CD4-positive, alpha-beta memory T cell (primary cell): ENCODE measurements at places on chromosomes 5 and 9. TPM values are rescaled to one million over a fixed set of nuclear protein-coding genes. Genes with fewer than 3 reads are reported as not detected.

DNA sequence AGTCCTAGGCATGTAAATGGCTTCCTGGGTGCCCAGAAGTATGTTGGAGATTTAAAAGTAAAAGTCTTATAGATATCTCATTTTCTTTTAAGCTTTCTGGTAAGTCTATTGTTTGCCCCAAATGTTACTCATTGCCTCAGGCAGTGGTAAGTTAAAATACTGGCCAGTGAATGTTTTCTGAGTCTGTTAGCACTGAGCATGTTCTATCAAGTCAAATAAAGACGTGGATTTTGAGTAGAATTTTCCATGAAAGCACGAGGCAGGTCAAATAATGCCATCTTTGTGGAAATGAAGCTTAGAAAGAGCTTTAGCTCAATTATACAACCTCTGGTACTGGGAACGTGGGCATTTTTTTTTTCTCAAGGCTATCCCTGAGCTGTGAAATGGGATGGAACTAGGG is 651.3 kb upstream of the ACO1 start:
- DNase-seq, result no peak

GRCh38 chr9:28758341-28758740 is 1185.1 kb upstream of the C9orf72 start:
- DNase-seq, result no peak

GRCh38 chr5:164431634-164432304 is 926.4 kb downstream of the MAT2B start:
- DNase-seq, result no peak

The HCN1 gene
- not detected for total RNA-seq

DNA sequence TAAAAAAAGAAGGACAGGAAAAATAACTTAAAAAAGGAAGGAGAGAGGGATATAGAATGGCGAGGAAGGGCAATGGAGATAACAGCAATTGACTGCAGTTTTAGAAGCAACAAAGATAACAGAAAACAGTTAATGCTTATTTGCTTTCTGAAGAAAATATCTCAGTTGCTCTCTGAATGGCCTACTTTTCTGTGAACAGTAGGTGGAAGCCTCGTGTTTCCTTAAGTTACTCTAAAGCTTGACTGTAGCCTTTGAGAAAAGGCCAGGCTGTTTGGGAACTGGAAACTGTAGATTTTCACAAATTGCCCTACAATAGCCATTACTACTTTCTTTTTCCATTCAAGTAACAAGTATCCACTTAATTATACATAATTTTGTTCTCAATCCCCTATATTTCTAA is 404.5 kb downstream of the YTHDC2 start:
- DNase-seq, result no peak

DNA sequence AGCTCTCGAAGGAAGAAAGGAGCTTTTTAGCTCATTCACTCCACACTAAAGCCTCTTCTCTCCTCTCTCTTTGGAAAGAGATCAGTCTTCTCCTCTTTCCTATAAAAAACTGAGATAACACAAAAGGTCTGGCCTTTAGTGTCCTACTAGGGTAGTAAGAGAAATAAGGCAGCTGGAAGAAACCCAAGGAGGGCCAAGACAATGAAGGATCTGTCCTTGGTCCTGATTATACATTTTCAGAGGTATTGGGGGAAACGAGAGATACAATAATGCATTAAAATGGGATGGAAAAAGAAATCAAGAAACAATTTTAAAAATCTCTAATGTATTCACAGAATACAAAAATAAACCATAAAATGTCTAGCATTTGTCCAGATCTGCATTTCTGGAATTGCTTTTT is 184.0 kb downstream of the SLF1 start:
- no peak for DNase-seq

The GLRA1 gene
- not detected for total RNA-seq

The SLC6A19 gene
- not detected for total RNA-seq

The PIK3R1 gene
- total RNA-seq, result 151 TPM

GRCh38 chr9:115013998-115014397 is 83.6 kb upstream of the TNFSF8 start:
- peak; percentile 79 for DNase-seq

DNA sequence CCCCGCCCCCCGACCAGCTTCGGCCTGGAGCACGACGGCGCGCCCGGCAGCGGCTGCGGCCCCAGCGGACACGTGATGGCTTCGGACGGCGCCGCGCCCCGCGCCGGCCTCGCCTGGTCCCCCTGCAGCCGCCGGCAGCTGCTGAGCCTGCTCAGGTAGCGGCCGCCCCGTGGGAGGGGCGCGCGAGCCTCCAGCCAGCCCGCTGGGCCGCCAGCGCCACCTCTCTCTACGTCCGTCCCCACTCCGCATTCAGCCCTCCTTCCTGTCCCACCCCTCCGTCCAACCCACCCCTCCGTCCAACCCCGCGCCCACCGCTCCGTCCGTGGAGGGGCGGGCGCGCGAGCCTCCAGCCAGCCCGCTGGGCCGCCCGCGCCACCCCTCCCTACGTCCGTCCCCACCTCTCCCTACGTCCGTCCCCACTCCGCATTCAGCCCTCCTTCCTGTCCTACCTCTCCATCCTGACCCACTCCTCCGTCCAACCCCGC is 6.5 kb downstream of the ADAMTS13 start:
- no peak for DNase-seq

GRCh38 chr5:1401536-1402138 is 43.6 kb downstream of the SLC6A3 start:
- DNase-seq, result no peak

The PTPN3 gene
- not detected for total RNA-seq

The SUSD1 gene
- total RNA-seq, result 3.6 TPM

DNA sequence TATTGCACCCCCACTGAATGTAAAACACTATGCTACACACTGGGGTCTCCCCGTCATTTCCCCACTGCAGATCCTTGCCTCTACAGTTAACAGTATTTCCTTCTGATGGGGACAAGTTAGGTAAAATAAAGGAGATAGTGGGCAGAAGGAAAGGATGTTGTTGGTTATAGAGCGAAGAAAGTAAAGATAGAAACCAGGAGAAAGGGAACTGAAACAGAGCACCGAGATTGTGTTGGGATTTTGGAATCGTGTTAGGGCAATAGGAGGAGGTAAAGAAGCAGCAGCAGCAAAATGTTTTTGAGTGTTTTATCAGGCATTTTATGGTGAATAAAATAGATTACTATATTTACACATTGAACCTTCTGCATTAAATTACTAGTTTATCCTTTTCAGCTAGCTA is 60.0 kb downstream of the PAM start:
- DNase-seq, result no peak

DNA sequence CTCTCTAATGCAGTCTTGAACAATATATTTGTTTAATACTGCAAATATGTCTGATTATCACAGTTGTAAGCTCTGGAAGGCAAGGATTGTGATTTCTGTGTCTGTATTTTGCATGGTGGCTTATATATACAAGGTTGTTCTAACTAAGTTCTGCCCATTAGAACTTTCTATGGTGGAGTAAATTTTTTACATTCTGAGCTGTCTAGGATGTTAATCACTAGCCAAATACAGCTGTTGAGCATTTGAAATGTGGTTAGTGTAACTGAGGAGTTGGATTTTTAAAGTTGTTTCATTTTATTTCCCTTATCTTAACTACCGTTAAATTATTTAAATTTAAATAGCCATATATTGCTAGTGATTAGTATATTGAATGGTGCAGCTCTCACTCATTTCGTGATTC is 64.3 kb upstream of the DMRTA1 start:
- DNase-seq, result no peak

The C5orf52 gene
- total RNA-seq, result not detected

The NFIB gene
- total RNA-seq, result not detected

DNA sequence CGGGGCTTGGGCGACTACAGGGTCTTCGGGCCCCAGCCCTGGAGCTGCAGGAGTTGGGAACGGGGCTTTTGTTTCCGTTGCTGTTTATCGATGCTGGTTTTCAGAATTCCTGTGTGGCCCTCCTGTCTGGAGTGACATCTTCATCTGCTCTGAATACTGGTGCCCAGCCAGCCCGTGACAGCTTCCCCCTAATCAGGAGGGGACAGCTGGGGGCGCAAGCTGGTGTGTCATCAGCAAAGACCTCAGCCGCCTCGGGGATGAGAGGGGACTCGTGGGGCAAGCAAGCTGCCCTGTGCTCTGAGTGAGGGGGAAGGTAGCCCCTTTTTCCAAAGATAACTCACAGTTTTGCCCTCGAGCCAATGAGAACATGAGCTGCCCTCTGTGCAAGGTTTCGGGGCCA is 110.7 kb downstream of the RXRA start:
- DNase-seq, result no peak

The PTGES gene
- total RNA-seq, result not detected

DNA sequence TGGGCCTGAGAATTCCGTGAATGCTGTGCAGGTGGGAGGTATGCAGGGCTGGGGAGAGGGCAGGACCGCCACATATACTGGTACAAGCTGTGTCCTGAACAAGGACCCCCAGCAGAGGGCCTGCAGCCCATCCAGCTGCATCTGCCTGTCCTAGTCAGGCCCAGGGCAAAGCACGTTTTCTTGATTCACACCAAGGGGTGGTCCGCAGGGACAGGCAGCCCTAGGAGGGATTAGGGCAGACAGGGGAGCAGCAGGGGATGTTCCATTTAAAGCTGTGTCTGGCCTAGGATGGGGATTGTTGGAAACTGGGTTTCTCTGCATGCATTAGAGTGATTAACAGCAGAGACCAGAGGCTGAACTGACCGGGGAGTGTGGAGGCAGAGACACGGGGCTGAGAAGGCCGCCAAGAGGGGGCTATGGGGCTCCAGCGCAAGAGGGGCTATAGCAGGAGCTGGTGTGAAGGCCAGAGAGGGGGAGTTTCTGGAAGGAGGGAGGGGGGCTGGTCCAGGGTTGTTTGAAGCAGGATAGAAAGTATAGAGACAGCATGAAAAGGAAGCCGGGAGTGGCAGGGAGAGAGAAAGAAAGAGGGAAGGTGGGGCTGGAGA is 2.7 kb downstream of the GRM6 start:
- no peak for DNase-seq

The RAB3C gene
- not detected for total RNA-seq

The OTP gene
- not detected for total RNA-seq

DNA sequence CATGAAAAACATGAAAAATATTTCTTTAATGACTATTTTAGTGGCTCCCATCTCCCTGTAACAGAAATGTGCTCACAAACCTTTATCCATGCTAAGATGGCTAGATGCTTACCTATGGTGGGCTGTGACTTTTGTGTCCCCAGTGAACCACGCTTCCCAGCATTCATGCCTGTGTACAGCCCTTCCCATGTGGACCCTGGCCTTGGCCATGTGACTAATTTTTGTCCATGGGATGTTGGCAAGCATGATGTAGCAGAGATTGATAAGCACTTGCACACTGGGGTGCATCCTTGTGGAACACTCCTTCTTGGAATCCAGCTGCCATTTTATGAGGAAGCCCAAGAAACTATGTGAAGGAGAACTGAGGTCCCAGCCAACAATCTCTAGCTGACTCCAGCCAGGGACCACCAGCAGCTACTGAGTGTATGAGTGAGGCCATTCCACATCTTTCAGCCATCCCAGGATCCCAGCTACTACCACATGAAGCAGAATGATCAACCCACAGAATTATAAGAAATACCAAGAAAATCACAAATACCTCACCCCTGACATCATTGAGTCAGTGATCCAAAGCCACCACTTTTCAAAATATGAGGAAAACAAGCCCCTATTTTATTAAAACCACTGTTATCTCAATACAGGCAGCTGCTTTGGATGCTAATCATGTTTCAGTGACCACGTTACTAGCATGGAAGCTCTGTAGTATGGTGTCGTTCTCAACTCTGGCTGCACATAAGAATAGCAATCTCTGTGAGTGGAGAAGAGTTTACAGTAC is 16.1 kb upstream of the RAI14 start:
- no peak for DNase-seq

DNA sequence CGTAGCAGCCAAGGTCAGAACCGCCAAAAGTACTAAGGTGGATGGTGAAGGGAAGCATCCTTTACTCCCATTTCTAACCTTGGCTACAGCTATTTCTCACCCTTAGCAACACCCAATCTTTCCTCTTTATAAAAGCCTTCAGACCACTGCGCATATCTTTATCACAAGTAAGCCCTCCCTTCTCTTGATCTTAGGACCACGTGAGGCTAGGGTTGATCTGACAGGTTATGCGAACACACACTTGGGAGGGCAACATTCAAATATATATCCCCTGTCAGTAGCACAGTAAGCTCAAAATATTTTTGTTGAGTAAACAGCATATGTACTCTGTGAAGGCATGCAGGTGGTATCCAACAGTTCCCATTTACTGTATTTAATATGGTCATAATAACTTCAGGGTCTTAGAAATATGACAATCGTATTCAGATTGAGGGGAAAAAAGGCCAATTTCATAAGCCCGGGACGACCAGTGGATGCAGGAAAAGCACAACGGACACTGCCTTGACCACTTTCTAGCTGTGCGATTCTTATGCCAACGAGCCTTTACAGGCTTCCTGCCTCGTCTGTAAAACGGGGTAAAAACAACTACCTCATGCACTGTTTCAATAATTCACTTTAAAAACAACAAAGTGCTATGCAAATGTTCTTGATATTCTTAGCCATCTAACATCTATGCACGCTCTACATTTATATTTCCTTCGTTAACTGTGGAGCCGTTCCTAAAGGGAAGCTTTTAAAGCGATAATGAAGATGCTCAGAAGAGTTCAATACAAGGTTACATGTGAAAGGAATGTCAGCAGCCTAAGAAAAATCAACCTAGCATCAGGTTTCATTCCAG is 1.3 kb downstream of the ARSB start:
- no peak for DNase-seq

DNA sequence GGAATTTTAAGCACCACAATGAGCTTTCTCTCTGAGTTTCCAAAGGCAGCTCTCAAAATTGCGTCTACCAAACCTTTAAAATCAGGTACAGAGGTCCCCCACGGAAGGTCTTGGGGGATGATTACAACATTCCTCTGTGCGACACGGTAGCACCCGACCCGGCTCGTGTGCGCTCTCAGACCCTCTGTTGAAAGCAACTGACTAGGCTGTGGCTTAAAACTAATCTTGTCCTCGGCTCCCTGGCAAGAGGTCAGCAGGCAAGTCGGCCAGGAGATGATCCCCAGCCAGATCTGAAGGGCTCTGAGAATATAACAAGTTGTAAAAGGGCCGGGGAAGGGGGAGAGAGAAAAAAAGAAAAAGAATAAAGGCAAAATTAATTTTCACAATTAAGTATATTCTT is 92.6 kb upstream of the LMX1B start:
- no peak for DNase-seq

The CMYA5 gene
- total RNA-seq, result 0.17 TPM

GRCh38 chr5:161547406-161547737 is 847 bp upstream of the GABRB2 start:
- DNase-seq, result no peak

The LHX3 gene
- total RNA-seq, result not detected

- no peak for DNase-seq
Observed at GRCh38 chr5:83109380-83109779, 32.0 kb downstream of the XRCC4 start.
